Activated T-helper 2 cell treated with anti-CD3 and anti-CD28 coated beads, Interferon-gamma antibody, Interleukin-2, Interleukin-4, amounts not matched to agents 10 μg/mL and 5 μg/mL and 100 μg/mL, durations not matched to agents 14 hours and 24 hours and 36 hours (primary cell): ENCODE measurements at places on chromosomes 4 and X. TPM values are rescaled to one million over a fixed set of nuclear protein-coding genes. Genes with fewer than 3 reads are reported as not detected.

SEPTIN11 gene
- total RNA-seq: 7.9 and 9.2 TPM in 2 replicates

SUPT20HL2 gene
- not detected in 2 replicates for total RNA-seq

DNA sequence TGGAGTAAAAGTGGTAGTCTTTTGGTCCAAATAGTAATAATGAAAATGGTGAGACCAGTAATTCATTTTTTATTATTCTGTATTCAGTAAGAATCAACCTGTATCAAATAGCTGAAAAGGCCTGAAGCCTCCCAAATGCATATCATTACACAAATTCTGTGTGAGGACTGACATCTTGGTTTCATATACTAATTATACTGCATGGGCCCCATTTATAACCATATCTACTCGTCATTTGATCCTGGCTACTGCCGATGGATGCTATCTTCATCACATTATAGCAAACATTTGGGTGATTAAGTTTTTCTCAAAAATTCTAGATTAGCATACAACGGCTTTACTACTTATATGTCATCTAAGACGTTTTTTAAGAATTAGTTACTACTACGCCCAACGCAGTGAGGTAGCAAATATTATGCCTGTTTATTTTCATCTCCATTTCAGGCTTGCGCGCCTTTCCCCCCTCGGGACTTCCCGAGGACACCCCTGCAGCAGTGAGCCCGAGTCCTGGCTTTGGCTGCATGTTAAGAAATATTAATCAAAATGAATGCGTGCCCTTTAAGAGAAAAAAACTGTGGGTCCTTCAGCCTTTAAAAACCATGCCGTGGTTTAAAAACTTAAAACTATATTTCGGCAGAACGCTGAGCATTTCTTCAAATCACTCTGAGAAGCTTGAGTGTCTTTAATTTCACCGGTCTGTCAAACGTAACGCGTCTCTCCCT is 814 bp upstream of the MMAA start:
- peak overlapping the region; percentile 94 for H3K4me3 ChIP-seq
- H3K36me3 ChIP-seq: peaks cover 21% of the 10 kb centered on the region
- H3K4me1 ChIP-seq: peaks cover 49% of the 10 kb centered on the region
- no peaks in the 10 kb centered on the region for H3K27me3 ChIP-seq
- no peak for DNase-seq

NR3C2 gene
- total RNA-seq: 0.21 and 0.32 TPM in 2 replicates

- peaks cover under 1% of the 10 kb centered on the region for H3K27me3 ChIP-seq
- peaks cover 2% of the 10 kb centered on the region for H3K4me1 ChIP-seq
- no peak overlapping the region for H3K27ac ChIP-seq
- no peak overlapping the region for H3K4me3 ChIP-seq
- no peaks in the 10 kb centered on the region for H3K36me3 ChIP-seq
Observed at GRCh38 chr4:110211007-110211769, 12.8 kb upstream of the ELOVL6 start.

RTL3 gene
- total RNA-seq: not detected in 2 replicates

PCSK1N gene
- 0.18 and 0.23 TPM in 2 replicates for total RNA-seq

DNA sequence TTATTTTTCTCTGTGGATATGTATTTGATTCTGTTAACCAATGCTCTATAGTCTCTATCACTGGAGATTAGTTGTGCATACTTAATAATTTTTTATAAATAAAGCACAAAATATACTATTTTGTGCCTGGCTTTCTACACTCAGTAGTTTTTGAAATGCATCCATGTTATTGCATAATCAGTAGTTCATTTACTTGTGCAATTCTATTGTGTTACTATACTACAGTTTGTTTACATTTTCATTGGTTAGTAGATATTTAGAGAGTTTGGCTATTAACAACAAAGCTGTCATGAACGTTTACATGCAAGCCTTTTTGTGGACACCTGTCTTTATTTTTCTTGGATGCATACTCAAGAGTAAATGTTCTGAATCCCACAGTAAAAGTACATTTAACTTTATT is 265.0 kb upstream of the FAT4 start:
- no peaks in the 10 kb centered on the region for H3K36me3 ChIP-seq
- no peak overlapping the region for H3K27ac ChIP-seq
- H3K4me3 ChIP-seq: no peak overlapping the region

GRCh38 chr4:1907848-1908525 is 36.8 kb downstream of the NSD2 start:
- peaks cover 48% of the 10 kb centered on the region for H3K4me1 ChIP-seq
- peak overlapping the region; percentile 64 for H3K27ac ChIP-seq
- no peak for DNase-seq
- peaks cover 80% of the 10 kb centered on the region for H3K36me3 ChIP-seq
- no peaks in the 10 kb centered on the region for H3K27me3 ChIP-seq

GRCh38 chr4:158157412-158157811 is 15.4 kb downstream of the GASK1B start:
- H3K27ac ChIP-seq: no peak overlapping the region
- DNase-seq: no peak
- no peaks in the 10 kb centered on the region for H3K4me1 ChIP-seq

KCND1 gene
- total RNA-seq: 2.9 and 3.3 TPM in 2 replicates

GRCh38 chrX:14590216-14590615 is 60.9 kb downstream of the GLRA2 start:
- no peak overlapping the region for H3K27ac ChIP-seq
- H3K27me3 ChIP-seq: no peaks in the 10 kb centered on the region
- no peak for DNase-seq
- no peaks in the 10 kb centered on the region for H3K4me1 ChIP-seq

DNA sequence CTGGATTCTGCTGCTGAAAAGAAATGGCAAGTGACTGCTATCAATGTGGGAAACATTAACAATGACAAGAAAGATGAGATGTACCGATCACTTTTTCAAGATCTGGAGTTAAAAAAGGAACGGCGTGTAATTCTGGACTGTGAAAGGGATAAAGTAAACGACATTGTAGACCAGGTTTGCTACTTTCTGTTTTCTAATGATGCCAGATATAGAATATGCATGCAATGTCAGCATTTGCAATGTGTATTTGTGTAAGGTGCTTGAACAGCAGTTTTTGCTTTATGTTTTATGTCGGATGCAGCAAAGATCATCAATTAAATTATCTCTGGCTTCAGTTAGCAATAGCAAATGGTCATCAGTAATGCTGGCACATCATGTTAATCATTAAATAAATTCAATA is 92.2 kb downstream of the GRIA2 start:
- H3K36me3 ChIP-seq: no peaks in the 10 kb centered on the region
- no peak overlapping the region for H3K4me3 ChIP-seq
- no peak overlapping the region for H3K27ac ChIP-seq
- no peaks in the 10 kb centered on the region for H3K4me1 ChIP-seq

STOX2 gene
- total RNA-seq: not detected in 2 replicates

GRCh38 chr4:148062301-148062950 is 330.5 kb downstream of the ARHGAP10 start:
- H3K4me1 ChIP-seq: peaks cover 27% of the 10 kb centered on the region
- no peak overlapping the region for H3K27ac ChIP-seq
- peaks cover 8% of the 10 kb centered on the region for H3K36me3 ChIP-seq
- DNase-seq: no peak
- H3K4me3 ChIP-seq: no peak overlapping the region
- no peaks in the 10 kb centered on the region for H3K27me3 ChIP-seq

GRCh38 chr4:126888968-126889367 is 743.8 kb upstream of the INTU start:
- H3K27me3 ChIP-seq: no peaks in the 10 kb centered on the region
- no peaks in the 10 kb centered on the region for H3K4me1 ChIP-seq
- H3K36me3 ChIP-seq: no peaks in the 10 kb centered on the region
- no peak overlapping the region for H3K27ac ChIP-seq

LRIT3 gene
- total RNA-seq: 0.05 and 0.07 TPM in 2 replicates

DNA sequence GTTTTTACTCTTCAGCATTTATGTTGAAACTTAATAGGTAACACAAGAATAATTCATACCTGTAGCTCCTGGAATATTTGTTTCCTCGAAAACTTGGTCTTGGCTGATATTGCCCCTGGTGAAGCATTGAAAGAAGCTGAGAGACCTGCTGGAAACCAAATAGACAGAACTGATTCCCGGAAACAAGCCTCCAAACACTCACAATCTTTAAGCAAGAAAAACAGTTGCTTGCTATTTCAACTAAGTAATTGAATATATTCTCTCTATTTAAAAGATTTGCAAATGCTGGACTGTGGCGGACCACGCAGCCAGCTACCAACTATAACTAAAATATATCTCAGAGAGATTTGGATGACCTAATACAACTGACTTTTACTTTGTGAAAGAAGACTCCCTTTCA is 3.6 kb downstream of the PCDH18 start:
- H3K4me3 ChIP-seq: no peak overlapping the region
- H3K27ac ChIP-seq: no peak overlapping the region
- no peaks in the 10 kb centered on the region for H3K4me1 ChIP-seq
- H3K27me3 ChIP-seq: no peaks in the 10 kb centered on the region

MAD2L1 gene
- total RNA-seq: 68.7 and 70.8 TPM in 2 replicates

FAM241A gene
- total RNA-seq: 5.5 and 5.6 TPM in 2 replicates

DNA sequence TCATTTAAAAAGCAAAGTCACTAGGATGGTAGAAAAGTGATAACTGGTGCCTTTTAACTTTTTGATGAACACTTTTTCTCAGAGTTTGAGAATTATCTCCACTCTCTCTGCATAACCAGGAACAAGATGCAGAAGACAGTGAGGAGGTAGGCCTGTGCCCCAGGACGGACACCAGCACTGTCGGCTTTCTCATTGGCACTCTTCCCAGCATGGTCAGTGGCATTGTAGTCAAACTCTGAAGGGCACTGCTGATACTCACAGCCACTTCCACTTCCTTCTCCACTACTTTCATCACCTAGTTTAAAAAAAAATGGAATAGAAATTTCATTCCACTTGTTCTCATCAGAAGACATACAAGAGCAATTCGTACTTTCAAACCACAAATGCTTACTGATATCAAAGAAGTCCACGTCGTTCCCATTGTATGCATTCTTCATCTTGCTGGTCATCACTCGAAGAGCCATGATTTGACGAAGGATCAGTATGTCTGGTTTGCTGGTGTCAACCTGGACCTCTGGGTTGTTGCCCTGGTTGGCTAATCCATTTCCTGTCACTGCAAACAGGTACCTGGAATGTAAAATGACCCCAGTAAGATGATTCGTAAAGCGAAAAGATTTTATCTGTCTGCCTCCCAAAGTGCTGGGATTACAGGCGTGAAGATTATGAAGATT is 84.8 kb upstream of the TFDP3 start:
- H3K4me1 ChIP-seq: no peaks in the 10 kb centered on the region
- DNase-seq: no peak
- H3K27me3 ChIP-seq: peaks cover 3% of the 10 kb centered on the region
- H3K4me3 ChIP-seq: no peak overlapping the region
- H3K27ac ChIP-seq: no peak overlapping the region

DNA sequence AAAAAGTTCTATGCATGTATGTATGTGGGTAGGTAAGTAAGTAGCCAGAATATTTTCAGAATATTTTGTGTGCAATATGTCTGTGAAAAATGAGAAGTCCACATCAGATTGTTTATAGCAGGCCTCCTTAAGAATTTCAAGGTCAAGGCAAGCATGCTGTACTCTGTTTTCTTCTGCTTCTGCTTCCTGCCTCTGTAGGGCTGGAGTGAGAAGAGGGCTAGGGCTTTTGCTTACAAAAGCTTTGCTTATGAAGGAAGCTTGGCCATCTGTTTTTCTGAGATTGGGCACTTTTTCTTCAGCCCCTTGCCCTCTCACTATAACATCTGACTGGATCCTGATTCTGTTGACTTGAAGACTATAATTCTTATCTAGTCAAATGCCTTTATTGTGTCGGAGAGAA is 150.4 kb downstream of the EMCN start:
- H3K4me3 ChIP-seq: no peak overlapping the region
- H3K36me3 ChIP-seq: no peaks in the 10 kb centered on the region
- no peak overlapping the region for H3K27ac ChIP-seq

DNA sequence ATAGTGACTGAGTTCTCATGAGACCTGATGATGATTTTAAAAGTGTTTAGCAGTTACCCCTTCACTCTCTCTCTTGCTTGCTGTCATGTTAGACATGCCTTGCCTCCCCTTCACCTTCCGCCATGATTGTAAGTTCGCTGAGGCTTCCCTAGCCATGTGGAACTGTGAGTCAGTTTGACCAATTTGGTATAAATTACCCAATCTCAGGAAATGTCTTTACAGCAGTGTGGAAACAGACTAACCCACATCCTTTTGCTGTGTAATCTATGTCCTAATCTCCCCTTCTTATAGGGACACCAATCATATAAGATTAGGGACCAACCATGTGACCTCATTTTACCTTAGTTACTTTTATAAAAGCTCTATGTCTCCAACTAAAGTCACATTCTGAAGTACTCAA is 677.8 kb downstream of the ADGRL3 start:
- H3K4me1 ChIP-seq: no peaks in the 10 kb centered on the region
- no peak overlapping the region for H3K4me3 ChIP-seq
- no peaks in the 10 kb centered on the region for H3K27me3 ChIP-seq
- no peaks in the 10 kb centered on the region for H3K36me3 ChIP-seq

- no peaks in the 10 kb centered on the region for H3K4me1 ChIP-seq
- no peak overlapping the region for H3K27ac ChIP-seq
- H3K36me3 ChIP-seq: no peaks in the 10 kb centered on the region
- no peak overlapping the region for H3K4me3 ChIP-seq
- no peaks in the 10 kb centered on the region for H3K27me3 ChIP-seq
Observed at GRCh38 chr4:31100536-31100935, 380.4 kb downstream of the PCDH7 start.

DNA sequence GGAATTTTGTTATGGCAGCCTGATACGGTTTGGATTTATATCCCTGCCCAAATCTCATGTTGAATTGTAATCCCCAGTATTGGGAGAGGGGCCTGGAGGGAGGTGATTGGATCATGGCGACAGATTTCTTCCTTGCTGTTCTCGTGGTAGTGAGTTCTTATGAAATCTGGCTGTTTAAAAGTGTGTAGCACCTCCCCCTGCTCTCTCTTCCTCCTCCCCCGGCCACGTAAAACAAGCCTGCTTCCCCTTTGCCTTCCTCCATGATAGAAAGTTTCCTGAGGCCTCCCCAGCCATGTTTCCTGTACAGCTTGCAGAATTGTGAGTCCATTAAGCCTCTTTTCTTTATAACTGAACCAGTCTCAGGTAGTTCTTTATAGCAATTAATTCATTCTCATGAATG is 37.9 kb downstream of the SUPT20HL2 start:
- no peaks in the 10 kb centered on the region for H3K4me1 ChIP-seq
- DNase-seq: no peak
- no peak overlapping the region for H3K27ac ChIP-seq
- no peaks in the 10 kb centered on the region for H3K36me3 ChIP-seq
- H3K4me3 ChIP-seq: no peak overlapping the region

DNA sequence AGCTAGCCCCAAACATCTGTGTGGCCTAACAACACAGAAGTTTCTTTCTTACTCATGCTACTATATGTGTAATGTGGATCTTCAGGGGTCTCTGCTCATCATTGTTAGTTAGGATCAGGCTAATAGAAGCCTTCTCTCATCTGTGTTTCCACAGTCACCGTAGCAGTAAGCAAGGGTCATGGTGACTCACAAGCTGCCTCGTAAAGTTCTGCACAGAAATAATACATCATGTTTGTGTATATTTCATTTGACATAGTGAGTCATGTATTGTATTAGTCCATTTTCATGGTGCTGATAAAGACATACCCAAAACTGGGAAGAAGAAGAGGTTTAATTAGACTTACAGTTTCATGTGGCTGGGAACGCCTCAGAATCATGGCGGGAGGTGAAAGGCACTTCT is 38.7 kb downstream of the SLC4A4 start:
- H3K4me3 ChIP-seq: no peak overlapping the region
- DNase-seq: no peak
- H3K27me3 ChIP-seq: no peaks in the 10 kb centered on the region
- H3K36me3 ChIP-seq: no peaks in the 10 kb centered on the region
- no peaks in the 10 kb centered on the region for H3K4me1 ChIP-seq

- H3K4me1 ChIP-seq: peaks cover 72% of the 10 kb centered on the region
- no peak overlapping the region for H3K4me3 ChIP-seq
- H3K27me3 ChIP-seq: no peaks in the 10 kb centered on the region
- peaks cover 12% of the 10 kb centered on the region for H3K36me3 ChIP-seq
Observed at GRCh38 chr4:25856756-25857155, 6.0 kb downstream of the SEL1L3 start.
